T-helper 2 cell (primary cell): ENCODE measurements at places on chromosomes 7 and 10.
A peak's percentile ranks its signal among the peaks of the same experiment; 100 is the strongest.

GRCh38 chr10:32047881-32048280, 8.3 kb downstream of the KIF5B start:
- no peak for DNase-seq

GRCh38 chr7:116862951-116863670, 724 bp downstream of the CAPZA2 start:
- DNase-seq = no peak

GRCh38 chr10:412109-412508, 276.9 kb downstream of the ZMYND11 start:
- DNase-seq = no peak

DNA sequence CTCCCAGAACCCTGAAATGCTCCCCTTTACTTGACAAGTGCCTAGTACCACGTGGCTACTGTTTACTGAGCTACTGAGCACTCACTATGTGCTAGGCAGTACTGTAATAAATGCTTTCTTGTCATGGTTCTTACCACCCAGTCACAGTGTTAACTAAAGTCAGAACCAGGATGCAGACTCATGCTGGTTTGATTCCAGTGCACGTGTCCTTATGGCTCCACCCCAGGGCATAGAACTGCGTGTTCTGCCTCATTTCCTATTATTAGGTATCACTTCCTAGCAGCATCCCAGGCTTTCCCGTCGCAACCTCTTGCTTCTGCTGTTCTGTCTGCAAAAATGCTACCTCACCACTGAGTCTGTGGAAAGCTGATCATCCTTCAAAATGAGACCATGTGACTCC, 71.7 kb upstream of the DOCK1 start:
- no peak for DNase-seq

GRCh38 chr7:47552621-47553020, 29.3 kb downstream of the TNS3 start:
- no peak for DNase-seq

DNA sequence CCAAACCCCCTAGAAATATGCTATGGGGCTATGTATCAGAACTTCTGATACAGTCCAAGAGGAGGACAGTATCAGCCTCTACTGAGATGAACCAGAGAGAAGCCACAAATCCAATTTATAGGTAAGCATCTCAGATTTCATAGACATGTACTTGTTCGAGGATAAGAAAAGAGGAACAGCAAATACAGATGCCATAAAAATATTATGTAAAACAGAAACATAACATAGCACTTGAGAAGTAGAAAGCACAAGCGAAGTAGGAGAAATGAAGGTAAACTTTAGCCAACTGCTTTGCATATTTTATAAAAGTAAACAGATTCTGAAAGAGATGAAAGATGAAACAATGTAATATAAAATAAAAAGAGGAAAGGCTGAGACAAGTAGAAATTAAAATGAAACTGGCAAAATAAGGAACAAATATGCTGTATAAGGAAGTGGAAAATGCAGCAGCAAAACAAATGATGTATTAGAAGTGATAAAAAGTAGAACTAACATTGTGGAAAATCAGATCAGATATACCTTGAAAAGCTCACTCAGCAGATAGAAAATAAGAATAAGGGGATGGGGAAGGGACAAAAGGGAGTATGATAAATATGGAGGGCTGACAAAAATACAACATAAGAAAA, 135.1 kb downstream of the SKAP2 start:
- no peak for DNase-seq

- no peak for DNase-seq
Observed at GRCh38 chr7:98294326-98294725, 12.8 kb downstream of the BRI3 start.

- DNase-seq = no peak
Observed at GRCh38 chr7:138890499-138891445, 90.4 kb downstream of the KIAA1549 start.

DNA sequence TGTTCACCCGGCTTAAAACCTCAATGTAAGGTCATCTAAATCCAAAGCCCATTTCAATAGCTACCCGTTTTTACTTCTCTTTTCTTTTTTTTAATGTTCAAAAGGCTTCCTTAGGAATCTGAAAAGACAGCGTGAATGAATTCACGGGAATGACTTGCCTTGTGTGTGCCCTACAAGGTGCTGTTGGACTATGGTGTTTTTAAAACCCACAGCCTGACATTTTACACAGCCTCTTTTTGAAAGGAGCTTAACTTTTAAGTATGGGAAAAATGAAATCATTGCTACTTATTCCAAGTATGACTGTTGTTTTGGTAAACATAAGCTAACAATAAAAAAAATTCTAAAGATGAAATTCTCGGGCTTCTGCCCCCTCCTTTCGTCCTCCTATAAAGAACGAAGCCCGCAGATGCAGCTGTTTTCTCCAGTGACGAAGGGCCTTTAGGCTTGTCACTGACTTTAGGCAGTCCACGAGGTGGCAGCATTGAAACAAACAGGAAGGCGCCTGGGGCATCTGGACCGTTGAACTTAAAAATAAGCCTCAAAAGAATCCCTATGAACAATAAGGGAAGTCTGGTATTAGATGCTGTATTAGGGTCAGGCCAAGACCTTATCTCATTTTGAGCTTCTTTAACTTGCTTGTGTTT, 141.3 kb downstream of the NRP1 start:
- peak; percentile 12 for DNase-seq

- no peak for DNase-seq
Observed at GRCh38 chr7:25863729-25864110, 288.3 kb upstream of the NFE2L3 start.

GRCh38 chr10:32004161-32004591, 52.0 kb downstream of the KIF5B start:
- DNase-seq = no peak

DNA sequence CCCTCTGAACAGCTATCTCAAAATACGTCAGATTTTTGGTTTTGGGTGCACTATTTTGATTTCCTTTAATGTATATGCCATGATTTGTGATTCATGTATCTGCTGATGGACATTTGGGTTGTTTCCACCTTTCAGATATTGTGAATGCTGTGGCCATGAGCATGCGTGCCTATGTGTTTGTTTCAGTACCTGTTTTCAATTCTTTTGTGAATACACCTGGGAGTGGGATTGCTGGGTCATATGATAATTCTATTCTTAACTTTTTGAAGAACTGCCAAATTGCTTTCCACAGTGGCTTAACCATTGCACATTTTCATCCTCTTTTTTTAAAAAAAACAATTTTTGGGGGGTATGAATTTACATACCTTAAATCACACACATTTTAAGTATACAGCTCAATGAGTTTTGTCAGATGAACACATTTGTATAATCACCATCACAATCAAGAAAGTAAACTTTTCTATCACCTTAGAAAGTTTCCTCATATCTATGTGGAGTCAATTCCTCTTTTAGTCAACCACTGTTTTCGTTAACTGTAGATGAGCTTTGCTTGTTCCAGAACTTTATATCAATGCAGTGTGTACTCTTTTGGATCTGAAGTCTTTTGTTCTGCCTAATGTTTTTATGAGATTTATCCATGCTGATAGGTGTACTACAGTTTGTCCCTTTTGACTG, 36.9 kb downstream of the CYP26A1 start:
- no peak for DNase-seq

DNA sequence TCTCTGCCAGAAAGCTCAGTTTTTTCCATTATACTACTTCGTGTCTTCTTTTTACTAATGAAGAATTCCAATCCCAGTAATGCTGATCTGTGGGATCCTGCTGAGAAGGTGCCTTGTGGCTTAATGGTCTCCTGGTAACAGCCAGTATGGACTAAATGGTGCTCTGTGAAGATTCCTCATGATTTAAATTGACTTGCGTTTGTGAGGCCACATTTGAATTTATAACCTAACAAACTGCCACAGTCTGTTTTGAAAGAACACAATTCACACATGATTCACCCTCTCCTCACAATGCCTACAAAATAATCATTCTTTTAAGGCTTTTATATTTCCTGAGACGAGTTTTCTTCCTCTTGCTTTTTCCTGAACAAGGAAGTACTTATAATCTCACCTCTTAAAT, 140.0 kb downstream of the MBL2 start:
- DNase-seq = no peak

- DNase-seq = no peak
Observed at GRCh38 chr7:47818796-47819606, 129.3 kb downstream of the PKD1L1 start.

DNA sequence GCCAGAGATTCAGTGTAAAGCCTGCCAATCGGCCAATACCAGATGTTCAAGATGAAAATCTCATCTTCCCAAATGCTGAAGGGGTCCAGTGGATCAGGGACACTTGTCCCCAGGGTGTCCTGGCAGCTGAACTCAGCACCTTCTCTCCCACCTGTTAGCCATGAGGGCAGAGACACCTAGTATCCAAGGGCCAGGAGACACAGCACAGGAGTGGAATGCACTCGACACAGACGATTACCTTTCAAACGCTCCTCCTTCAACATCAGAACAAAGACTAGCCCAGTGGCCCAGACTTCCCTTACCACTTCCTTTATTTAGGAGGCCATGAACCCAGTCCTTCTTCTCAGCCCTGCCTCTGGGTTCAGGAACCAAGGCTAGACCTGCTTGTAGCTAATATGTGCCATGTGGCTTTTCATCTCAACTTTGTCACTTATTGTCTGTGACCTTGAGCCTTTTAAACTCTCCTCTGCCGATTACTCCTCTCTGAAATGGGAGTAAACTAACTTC, 180.3 kb upstream of the PLXNA4 start:
- DNase-seq = no peak

DNA sequence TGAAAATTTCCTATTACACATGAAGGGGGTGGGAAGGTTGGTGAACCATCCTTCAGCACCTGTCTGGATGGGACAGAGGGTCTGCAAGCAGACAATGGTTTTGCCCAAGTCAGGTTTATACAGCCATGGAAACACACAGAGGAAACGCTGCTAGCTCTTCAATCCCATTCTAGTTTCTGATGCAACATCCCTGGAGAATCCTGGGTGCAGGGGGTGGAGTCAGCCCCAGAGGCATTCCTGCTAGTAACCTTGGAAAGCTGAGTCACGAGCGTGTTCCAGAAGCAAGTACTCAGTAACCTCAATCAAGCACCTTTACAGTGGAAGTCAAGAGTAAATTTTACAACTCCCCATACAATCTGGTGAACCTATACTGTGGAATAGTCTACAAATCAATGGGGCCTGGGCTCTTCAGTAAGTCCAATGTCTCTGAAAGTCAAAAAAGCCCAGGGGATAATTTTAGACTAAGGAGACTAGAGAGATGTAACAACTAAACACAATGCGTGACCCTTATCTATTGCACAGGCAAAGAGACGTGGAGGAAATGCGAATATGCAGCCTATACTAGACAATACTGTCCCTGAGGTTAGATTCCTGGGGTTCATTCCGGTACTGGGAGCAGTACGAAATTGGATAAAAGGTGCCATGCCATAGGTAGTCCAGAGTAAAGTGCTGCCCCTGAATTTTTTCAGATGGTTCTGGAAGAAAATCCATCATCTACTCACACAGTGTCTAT, 95.4 kb downstream of the ZRANB1 start:
- no peak for DNase-seq

- DNase-seq = no peak
Observed at GRCh38 chr7:50069613-50070012, 23.4 kb downstream of the ZPBP start.

GRCh38 chr7:48084727-48085432, 4.2 kb upstream of the UPP1 start:
- DNase-seq = peak; percentile 87

- peak; percentile 48 for DNase-seq
Observed at GRCh38 chr10:100969187-100970075, at the start of gene SEMA4G. TSS of gene SEMA4G (plus strand) at chr10:100969504. CDS start at chr10:100972913, 3,409 bp downstream.

GRCh38 chr10:9166770-9167169, 1112.3 kb downstream of the GATA3 start:
- no peak for DNase-seq

DNA sequence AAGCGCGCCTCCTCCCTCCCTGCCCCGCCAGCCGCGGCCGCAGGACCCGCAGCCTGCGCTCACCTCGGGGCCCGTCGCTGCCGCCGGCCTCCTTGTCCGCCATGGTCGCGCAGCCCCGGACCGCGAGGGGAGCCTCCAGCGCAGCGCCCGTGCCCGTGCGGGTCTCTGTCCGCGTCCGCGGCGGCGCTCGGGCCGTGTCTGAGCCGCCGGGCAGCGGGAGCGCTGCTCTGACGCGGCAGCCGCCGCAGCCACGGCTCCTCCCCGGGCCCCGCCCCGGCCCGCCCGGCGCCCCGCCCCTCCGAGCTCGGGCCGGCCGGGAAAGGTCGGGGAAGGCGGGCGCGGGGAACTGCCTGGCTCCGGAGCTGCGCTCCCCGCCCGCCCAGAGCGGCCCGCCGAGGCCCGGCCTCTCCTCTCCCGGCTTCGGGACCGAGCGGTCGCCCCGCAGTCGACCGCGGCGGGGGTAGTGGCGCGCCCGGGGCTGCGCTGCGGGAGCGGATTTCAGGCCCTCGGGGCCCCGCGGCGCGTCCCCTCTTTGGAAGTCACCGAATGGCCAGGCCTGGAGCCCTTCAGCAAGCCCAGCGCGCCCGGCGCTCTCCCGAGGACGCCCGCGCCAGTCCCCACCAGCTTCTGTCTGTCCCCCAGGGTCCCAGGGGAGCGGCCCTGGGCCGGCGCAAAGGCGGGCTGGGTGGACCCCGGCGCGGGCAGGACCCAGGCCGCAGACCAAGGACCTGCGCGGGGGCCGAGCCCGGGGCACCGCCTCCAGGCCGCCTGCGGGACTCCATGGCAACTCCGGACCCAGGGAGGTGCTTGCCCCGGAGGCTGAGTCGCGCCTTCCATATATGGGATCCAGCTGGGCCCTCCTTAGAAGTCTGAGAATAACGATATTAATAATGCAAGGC, at the start of gene HSPA12A:
TSS of gene HSPA12A (minus strand) at position 200 of the 899 bp plus-strand sequence. CDS start at position 103, 97 bp downstream.
- peak; percentile 30 for DNase-seq

DNA sequence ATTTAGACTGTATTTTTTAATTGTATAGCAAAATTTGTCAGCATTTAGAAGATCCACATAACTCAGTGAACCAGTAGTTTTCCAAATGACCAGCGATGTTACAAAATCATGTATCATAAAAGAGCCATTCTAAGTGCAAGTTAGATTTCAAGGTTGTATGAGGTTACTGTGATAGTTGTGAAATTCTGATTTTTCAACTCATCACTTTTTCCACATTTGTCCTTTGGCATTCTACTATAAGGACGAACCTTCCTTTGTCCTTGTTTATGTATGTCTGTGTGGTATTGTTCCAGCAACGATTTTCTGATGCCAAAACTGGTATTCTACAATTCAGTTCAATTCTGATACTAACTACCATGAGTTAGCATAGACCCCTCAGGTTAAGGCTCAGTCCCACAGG, 64.2 kb downstream of the TAX1BP1 start:
- no peak for DNase-seq

DNA sequence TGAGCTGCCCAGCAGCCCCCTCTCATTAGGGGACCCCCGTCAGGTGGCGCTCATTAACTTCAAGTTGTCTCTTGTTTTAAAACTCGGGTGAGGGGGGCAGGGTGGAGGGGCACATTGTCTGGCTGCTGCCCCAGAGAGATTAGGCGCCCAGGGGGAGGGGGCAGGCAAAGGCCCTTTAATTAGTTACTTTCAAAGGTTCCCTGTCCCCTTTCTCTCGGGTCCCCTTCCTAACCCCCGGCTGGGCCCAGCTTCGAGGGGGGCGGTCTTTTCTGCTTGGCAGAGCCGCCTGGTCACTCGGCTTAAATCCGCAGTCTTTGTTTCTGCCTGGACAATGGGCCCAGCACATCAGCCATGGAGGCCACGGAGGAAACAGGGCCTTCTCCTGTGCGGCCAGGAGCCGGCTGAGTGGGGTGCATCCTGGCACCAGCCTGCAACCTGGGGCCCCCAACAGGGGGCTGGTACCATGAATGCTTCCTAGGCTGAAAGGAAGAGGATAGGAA, 38.9 kb upstream of the SLF2 start:
- DNase-seq = no peak

GRCh38 chr10:123913688-123914268, 22.2 kb upstream of the CPXM2 start:
- DNase-seq = no peak
